Kidney (tissue), 22 donors: ENCODE measurements at places on chromosomes 7 and 10. TPM values are rescaled to one million over a fixed set of nuclear protein-coding genes. Genes with fewer than 3 reads are reported as not detected.

DNA sequence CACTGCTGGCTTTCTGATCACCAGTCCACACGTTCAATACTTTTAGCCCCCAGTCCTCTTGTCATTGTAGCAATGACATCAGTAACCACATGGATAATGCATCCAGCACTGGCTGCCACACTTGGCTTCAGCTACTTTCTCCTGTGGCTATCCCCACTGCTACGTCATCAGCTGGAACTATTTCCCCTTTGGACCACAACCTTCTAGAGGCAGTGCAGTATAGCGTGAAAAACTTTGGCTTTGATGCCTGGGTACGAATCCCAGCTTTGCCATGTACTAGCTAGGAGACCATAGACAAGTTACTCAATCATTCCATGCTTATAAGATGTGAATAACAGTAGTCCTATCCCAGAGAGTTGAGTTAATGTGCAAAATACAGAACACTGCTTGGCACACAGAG is 63.2 kb downstream of the CCDC3 start:
- DNase-seq = no peak

DNA sequence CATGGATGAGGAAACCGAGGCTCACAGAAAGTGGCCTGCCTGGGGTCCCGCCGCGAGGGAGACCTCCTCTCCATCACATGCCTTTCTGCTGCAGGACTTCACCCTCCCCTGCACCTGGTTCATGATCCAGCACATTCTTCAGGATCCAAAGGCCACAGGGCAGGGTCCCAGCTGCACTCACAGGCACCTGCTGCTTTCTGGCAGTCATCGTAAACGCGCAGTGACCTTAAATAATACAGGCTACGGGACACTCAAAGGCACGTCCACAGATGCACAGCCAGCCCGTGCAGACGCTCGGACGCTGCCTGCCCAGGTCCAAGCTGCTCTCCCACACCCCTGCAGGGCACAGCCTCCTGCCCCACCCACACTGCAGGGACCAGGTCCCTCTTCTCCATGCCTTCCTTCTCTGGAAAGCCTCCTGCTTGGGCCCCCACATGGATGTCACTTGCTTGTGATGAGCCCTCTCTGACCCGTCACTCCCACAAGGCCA is 49.9 kb downstream of the CALML3 start:
- peak; percentile 65 for DNase-seq

The MKX gene
- polyA plus RNA-seq = not detected

The FBXO24 gene
- 0.95 TPM for polyA plus RNA-seq

GRCh38 chr10:43252783-43253341 is 14.0 kb downstream of the RASGEF1A start:
- peak; percentile 68 for DNase-seq

GRCh38 chr10:104406715-104407650 is 53.4 kb downstream of the CFAP58 start:
- peak; percentile 56 for DNase-seq

The FUOM gene
- 118 TPM for polyA plus RNA-seq

The PTN gene
- 17.2 TPM for polyA plus RNA-seq

GRCh38 chr7:91899563-91899962 is 19.1 kb upstream of the MTERF1 start:
- DNase-seq = no peak

DNA sequence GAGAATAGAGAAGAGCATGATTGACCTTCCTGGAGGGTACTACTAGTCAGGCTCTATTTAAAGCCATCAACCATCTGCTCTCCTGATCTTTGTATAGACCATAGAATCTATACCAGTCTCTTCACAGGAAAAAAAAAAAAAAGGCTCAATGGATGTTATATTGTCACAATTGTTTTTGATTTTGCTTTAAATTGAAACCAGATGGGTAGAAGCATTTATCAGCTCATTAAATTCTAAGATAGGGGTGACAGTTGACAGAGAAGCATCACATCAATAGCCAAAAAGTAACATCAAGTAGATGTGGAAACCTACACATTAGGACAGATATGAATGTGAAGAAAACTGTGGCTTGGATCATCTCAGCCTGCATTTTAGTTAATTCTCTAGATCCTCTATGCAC is 558.9 kb upstream of the MBL2 start:
- DNase-seq = no peak

GRCh38 chr7:138607216-138608126 is 93.7 kb downstream of the SVOPL start:
- DNase-seq = no peak

The CHAT gene
- polyA plus RNA-seq = not detected

DNA sequence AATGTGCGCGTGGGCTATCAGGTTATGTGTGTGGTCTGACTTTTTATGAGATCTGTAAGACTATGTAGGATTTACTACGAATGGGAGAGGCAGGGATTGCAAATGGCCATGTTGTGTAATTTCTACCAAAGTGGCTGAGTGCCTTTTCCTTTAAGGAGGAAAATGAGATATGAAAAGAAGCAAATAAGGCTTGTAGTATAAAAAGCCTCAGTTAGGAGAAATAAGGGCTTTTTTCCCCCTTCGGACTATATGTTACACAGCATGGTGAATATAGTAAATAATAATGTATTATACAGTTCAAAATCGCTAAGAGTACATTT is 447 bp upstream of the GPAM start:
- DNase-seq = no peak

GRCh38 chr7:142030294-142030693 is 34.6 kb downstream of the MGAM start:
- DNase-seq = no peak

DNA sequence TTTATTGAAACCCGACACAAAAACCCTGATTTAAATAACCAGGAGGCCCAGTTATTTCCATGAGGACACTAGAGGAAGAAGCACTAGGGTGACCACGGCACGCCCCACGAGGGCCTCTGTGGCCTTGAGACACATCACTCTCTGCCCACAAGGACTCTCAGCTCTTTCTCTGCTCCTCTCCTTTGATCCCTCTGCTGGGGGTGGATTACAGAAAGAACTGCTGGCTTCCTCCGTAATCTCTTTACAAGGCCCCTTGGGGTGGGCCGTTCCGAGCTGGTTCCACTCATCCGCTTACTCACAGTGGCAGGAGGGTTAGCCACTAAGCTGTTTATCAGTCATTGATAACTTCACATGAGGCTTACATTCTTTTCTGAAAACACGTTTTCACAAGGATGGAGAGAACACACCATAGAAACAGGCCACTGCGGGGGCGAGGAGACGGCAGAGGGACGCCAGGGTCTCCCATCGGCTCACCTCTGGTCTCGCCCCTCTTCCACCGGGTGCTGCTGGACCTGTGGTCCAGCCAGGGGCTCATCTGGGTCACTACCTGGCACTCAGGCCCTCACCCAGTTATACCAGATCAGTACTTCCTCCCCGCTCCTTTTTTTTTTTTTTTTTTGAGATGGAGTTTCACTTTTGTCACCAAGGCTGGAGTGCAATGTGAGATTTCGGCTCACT is 17.6 kb upstream of the PFKFB3 start:
- no peak for DNase-seq

DNA sequence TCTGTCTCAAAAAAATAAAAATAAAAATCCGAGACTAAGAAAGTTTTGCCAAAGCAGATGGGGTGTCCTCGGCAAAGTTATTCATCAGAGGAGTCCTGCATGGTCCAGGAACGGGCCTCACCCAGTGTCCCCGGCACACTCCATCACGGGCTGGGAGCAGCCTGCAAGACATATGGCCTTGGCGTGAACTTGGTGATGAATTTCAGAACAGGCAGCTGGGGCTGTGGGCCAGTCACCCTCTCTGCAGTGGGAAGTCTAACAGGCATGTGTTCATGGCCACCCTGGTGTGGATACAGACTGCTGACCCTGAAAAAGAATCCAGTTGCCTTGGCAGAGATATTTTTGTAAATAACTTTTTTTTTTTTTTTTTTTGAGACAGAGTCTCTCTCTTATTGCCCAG is 34.7 kb downstream of the NPTX2 start:
- no peak for DNase-seq

DNA sequence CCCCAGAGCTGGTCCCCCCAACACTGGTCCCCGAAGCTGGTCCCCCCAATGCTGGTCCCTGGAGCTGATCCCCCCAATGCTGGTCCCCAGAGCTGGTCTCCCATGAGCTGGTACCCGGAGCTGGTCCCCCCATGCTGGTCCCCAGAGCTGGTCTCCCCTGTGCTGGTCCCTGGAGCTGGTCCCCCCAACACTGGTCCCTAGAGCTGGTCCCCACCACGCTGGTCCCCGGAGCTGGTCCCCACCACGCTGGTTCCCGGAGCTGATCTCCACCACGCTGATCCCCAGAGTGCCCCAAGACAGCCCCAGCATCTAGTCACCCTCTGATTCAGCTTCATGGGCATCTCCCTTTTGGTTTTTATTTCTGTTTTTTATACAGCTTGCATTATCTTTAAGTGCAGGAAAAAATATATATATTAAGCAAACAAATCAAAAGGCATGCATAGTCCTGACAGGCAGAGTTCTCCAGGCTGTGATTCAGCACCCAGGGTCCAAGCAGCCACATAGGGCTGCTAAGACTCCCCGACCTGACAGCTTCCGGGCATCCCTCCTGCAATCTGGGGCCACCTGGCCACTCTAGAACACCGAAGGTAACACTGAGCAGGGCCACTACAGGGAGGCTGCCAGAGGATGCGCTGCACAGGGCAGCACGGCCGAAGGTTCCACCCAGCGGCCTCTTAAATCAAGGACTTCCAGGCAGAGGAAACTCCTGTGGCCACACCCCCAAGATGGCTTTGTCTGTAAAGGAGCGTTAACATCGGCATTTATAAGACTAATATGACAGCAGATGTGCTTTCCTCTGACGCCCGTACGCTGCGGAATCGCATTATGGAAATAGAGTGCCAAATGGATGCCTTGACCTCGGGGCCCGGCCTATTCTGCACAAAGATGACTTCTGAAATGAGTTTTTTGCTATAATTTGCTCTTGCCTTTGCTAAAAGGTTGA is 215.0 kb downstream of the PTPRN2 start:
- no peak for DNase-seq

DNA sequence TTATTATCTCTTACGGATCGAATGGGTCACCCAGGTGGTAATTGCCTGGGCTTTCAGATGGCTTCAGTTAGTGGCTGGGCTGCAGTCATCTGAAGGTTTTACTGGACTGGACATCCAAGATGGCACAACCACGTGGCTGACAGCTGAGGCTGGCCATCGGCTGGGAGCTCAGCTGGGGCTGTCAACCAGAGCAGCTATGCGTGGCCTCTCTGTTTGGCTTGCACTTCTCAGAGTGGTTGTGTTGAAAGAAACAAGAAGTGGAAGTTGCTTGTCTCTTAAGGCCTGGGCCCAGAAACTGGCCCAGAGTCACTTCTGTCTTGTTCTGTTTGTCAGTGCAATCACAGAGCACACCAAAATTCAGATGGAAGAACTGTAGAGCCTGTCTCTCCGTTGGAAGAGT is 5.7 kb upstream of the GDI2 start:
- DNase-seq = no peak

The NRBF2 gene
- 11.2 TPM for polyA plus RNA-seq

The HOXA4 gene
- 13.0 TPM for polyA plus RNA-seq
